ENCODE measurements at places on chromosomes 3 and 15.

- DNase-seq: no peak
These were observed 382.1 kb downstream of the TUSC7 start for GRCh38 chr3:117091676-117092075.

GRCh38 chr3:70120357-70120966 lies 120.9 kb downstream of the SAMMSON start:
- peak; percentile 16 for DNase-seq

GRCh38 chr15:35980719-35981118 lies 434.8 kb upstream of the DPH6 start:
- no peak for DNase-seq

DNA sequence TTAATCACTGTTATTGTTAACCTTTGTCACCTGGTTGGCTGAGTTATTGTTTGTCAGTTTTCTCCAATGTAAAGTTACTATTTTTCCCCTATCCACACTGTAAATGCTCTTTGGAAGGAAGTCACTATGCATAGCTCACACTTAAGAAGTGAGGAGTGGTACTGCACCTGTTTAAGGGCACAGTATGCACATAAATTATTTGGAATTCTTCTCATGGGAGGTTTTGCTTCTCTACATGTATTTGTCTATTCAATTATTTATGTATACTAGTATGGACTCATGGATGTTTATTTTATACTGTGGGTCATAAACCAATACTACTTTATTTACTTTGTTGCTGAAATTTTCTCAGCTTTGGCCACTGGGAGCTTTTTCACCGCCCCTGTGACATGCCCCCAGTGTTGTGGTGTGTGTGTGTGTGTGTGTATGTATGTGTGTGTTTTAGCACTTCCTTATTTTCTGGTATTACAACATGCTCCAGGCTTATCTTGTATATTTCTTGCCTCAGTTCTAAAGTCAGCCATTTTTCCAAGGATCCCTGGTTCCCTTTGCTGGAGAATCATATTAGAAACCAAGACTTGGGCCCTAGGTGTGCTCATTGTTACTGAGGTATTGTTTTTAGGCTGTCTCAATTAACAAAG lies 290.5 kb downstream of the KBTBD8 start:
- DNase-seq: no peak

GRCh38 chr3:156691920-156692319 lies 17.5 kb downstream of the TIPARP start:
- DNase-seq: no peak

DNA sequence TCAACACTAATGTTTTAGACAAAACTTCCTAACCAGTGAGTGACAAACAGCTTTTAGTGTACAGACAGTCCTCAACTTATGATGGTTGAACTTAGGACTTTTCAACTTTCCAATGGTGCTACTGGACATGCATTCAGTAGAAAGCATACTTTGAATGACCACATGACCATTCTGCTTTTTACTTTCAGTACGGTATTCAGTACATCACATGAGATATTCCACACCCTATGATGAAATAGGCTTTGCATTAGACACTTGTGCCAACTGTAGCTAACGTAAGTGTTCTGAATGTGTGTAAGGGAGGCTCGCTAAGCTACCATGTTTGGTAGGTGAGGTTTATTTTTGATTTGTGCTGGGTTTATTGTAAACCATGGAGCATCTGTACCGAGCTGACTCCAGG lies 113.7 kb downstream of the WNT7A start:
- DNase-seq: no peak

- DNase-seq: no peak
These were observed 391.3 kb upstream of the TPRG1 start for GRCh38 chr3:188780193-188781147.

- DNase-seq: no peak
These were observed 3.2 kb downstream of the IL17RD start for GRCh38 chr3:57161915-57162314.

DNA sequence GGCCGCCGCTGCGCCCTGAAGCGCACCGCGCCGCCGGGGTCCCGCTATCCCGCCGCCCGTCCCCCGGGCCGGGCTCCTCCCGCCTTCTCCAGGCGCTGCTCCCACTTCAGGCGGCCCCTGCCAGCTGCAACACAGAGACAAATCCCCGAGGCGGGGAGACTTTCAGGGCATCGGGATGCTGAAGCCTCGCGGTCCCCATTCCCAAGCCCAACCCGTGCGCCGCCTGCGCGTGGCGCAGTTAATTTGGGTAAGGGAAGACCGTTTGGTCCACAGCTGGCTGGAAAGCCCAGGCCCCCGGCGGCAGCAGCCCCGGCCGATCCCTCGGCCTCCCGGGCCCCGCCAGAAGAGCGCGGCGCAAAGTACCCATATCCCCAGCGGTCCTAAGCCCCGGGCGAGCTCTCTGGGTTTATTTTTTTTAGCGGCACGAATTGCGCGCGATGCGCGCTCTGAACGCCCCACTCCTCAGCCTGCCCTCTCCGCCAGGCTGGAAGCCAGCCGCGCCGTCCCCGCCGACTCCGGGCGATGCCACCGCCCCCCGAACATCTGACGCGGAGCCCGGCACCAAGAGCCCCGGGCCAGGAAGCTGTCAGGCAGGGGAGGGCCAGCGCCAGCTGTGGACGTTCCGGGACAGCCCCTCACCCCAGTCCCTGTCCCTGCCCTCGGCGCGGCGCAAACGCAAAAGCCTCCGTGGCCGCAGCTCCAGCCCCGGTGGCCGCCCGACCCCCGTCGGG lies 517 bp downstream of the FBN1 start:
- no peak for DNase-seq

DNA sequence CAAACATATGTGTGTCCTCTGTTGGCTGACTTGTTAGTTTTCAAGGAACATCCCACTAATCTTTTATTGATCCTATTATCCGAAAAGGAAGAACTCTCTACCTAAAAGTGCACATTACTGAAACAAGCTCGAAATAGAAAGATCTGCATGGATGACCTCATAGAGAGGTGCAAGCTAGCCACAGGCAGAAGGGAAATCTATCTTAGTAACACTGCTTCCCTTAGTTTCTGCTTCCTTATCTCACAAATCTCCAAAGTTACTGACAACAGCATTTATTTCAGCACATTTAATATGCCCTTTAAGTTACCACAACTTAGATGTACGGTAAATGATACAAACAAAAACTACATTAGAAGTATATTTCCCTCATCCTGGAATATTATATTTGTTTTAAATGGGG lies 285.1 kb upstream of the CCDC54 start:
- DNase-seq: no peak

GRCh38 chr15:85702321-85703101 lies 92.2 kb downstream of the KLHL25 start:
- DNase-seq: no peak

DNA sequence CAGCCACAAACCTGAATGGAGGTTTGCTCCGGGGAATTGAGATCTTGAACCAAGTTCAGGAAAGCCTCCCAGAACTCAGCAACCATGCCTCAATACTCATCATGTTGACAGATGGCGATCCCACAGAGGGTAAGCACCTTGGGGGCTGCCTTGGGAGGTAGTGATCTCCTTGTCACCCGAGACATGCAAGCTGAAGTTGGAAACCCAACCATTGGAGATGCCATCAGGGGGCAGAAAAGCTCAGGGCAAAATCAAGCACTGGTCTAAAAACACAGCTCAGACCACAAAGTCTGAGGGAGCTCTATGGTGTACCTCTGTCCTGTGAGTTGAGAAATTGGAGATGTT lies 5.8 kb downstream of the ITIH1 start:
- no peak for DNase-seq

DNA sequence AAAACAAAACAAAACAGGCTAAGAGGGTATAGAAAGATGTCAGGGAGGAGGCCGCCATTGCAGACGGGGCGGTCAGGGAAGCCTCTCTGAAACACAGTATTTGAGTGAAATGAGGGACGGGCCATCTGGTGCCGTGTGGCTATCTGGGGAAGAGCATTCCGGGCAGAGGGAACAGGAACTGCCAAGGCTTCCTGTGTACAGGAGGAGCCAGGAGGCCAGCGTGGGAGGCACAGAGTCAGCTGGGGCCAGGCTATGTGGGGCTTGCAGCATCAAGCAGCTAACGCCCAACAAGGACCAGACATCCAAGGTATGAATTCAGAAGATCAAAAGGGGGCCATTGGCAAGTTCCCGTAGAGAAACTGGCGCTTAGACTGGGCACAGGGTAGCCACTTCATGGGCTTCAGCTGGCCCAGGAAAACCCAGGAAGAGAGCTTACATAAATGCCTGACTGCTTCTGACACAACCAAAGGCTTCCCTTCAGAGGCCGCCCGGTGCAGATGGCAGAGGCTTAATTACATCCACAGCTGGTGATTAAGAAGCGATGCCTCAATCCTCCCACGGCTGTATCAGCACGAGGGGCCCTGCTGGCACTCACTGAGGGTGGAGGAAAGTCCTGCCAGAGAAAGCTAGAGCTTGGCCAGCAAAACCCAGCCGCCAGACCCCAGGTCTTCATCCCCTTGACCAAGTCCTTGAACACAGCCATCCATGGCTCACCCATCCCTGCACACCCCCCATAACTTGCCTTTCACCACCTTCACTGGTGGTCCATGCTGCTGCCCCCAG lies 144.9 kb downstream of the MEGF11 start:
- DNase-seq: no peak

GRCh38 chr3:36297195-36297594 lies 83.1 kb upstream of the STAC start:
- DNase-seq: no peak

- no peak for DNase-seq
These were observed 51.4 kb downstream of the RYK start for GRCh38 chr3:134199240-134199639.

GRCh38 chr3:144114767-144115166 lies 143.1 kb downstream of the DIPK2A start:
- no peak for DNase-seq

GRCh38 chr3:132236701-132237651 lies 80.2 kb upstream of the ACP3 start:
- no peak for DNase-seq

GRCh38 chr15:73869216-73869995 lies 4.0 kb upstream of the TBC1D21 start:
- no peak for DNase-seq

- DNase-seq: no peak
These were observed 84.4 kb downstream of the SEMA5B start for GRCh38 chr3:122942937-122943827.

DNA sequence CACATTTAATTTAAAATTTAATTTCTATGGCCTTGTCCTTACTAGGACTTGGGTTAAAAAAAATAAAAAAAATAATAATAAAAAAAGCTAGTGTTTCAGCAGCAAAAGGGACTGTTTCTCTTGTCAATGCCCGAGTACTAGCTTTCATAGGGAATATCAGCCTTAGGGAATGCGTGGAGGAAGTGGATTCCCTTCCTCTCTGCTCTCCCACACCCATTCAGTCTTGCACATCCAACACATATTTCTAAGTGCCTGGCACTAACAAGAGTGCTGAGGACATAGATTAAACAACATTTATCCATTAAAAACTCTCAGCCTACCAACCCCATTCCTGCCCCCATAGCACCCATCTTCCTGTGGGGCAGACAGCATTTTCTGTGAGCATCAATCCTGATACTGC lies 6.2 kb downstream of the ZNF385D start:
- DNase-seq: no peak

DNA sequence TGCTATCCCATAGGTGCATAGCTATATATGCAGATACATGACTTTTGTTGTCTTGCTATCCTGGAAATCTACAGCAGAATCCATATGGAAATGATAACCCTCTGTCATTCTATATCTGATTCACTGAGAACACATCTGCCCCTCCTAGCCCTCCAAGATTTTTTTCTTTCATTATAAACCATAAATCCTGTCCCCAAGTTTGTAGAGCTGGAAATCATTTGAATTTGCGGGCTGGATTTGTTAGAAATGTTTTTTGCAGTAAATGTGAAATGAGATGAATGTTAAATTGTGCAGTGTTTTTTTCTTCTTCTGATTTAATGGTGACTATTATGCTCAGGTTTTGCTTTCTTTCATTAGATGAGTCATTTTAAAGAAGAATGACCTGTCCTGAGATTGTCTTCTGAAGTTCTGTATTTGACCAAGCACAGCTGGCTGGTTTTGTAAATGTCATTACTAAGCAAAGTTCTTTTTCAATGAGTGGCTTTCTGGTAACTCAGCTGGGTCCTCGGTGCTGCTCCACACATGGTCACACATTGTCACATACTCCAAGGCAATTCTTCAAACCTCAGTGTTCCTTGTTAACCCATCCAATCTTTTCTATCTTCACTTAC lies 25.3 kb upstream of the ABHD17C start:
- DNase-seq: no peak

- DNase-seq: no peak
These were observed 65.9 kb upstream of the PLXND1 start for GRCh38 chr3:129672412-129672811.

DNA sequence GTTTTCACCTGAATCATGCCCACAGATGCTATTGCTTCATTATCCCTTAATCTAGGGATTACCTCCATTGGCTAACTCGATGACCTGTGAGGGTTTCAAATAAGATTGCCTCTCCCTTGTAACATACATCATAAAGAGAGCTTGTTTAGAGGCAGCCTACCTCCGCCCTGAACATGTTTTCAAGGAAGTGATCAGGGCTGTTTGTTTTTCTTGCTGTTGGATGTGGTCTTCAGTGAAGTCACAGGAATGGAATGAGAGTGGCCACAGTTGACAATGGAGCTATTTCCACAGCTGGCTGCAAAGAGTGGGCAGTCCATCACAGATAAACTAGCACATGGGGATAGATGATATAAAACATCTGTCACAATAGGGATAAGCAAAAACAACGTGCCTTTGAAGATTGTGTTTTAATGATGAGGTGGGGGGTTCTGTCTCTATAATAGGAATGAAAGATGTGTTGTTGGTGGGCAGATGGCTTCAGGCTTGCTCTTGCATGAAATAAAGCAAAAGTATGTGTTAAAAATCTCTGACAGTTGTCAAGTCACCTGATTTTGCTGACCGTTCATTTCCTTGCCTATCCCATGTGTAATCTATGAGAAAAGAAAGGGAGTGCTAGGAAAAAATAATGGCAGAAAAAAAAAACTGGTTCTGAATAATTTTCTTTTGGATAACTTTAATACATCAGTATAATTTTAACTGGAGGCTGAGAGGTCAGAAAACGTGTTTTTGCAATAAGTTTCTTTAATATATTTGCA lies 642.3 kb downstream of the RBMS3 start:
- no peak for DNase-seq

DNA sequence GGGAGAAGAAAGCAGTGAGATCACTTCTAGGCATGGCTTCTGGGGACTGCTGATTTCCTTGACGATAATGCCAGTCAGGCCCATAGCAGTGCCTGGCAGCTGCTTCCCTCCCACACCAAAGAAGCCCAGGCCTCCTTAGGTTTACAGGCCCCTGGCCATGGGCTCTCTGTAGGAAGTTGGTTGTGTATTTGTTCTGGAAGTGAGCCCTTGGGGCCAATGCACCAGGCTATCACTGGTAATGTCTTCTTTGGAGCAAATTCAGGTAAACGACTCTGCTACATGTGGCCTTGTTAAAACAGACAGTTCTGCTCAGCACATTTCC lies 89.3 kb downstream of the CCNL1 start:
- DNase-seq: no peak

- no peak for DNase-seq
These were observed 38.0 kb downstream of the PIK3CB start for GRCh38 chr3:138796761-138797160.

DNA sequence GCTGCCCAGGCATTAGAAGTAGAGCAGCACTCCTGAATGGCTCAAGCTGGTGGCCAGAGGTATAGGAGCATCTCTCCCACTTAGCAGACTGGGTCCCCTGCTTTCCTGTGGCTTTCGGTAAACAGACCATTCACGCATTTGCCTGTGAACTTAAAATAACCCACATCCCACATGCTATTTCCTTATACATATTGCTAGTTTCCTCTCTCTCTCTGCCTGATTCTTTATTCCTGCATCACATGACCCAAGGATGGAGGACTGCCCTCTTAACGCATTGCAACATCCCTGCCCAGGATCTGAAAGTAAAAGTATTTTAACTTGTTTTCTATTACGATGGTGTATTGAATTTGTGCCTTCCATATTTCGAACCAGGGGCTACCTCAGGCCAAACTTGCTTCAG lies 43.4 kb upstream of the NLGN1 start:
- DNase-seq: no peak
